GM04504 (cell line): ENCODE measurements at places on chromosomes 1 and 21.

DNA sequence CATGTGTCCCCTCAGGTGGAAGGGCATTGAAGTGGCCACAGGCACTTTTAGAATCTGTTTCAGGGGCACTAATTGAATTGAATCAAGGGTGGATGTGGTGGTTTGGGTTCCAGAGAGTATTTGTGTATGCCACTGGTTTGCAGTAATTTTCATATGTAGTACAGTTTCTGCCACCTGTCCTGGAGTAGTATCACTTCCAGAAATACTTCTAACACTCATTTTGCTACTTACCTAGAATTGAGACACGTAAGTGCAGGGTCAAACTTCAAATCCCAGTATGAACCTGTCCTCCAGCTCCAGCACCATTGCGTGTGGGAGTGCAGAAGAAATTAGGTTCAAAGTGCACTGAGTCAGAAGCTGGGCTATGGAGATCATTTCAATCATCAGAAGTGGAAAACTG, 26.8 kb downstream of the RSPH1 start:
- no peak for DNase-seq

GRCh38 chr1:209652873-209653401, 712 bp upstream of the LAMB3 start:
- no peak for DNase-seq

- no peak for DNase-seq
These were observed 707 bp upstream of the GPR153 start for GRCh38 chr1:6261615-6261995.

GRCh38 chr21:45505416-45506021, 36.7 kb downstream of the SLC19A1 start:
- DNase-seq: no peak

DNA sequence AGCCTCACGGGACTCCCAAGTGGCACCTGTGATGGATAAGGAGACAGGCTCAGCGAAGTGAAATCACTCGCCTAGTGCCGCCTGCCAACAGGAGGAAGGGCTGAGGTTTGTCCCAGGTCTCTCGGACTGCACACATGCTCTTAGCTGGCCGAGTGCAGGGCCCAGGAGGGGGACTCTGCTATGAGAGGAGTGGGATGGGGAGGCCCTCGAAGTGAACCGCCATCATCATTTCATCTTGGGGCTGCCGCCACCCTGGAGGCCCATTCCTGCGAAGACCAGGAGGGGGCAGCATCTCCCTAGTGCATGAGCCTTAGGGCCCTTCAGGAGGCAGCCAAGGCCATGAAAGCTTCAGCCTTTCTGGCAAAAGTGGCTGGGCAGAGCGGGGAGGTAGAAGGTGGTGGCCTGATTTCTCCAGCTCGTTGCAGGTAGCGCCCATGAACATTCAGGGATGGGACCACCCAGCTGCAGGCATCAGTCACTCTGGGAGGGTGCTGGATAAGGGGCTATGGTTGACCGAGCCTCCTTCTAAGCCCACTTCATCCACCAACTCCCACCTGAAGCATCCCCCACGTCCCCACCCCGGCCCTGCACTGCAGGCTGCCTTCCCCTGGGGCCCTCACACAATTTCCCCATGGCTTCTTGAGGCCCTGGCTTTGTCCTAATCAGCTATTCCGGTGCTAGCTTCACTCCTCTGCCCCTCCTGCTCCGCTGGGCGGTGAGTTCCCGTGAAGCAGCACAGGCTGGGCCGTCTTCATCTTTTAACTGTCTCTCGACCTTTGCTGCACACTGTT, 17.2 kb upstream of the RASSF5 start:
- peak; percentile 35 for DNase-seq

DNA sequence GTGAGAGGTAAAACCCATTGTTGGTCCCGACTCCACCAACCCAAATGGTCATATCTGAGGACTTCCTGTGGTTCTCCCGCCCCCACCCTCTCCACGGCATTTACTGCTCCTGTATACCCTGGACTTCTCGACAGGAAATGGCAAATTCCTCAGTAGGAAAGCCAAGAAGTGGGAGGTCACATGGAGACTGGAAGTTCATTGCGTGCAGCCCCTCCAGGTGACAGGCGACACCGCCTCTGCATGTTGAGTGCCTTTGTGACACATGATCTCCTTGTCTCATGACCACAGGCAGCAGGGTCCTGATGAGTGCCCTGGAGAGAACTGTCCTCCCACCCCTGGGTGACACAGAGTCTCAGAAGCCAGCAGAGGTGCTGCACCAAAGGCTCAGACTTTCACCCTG, 24.2 kb downstream of the ERG start:
- DNase-seq: no peak

- DNase-seq: peak; percentile 3
These were observed 9.4 kb upstream of the FMO3 start for GRCh38 chr1:171081314-171081753.

GRCh38 chr1:5887349-5887970, 104.8 kb downstream of the NPHP4 start:
- no peak for DNase-seq

- DNase-seq: no peak
These were observed 19.2 kb upstream of the PIGK start for GRCh38 chr1:77238462-77238861.

- no peak for DNase-seq
These were observed 610 bp upstream of the HES4 start for GRCh38 chr1:1000357-1001056.

DNA sequence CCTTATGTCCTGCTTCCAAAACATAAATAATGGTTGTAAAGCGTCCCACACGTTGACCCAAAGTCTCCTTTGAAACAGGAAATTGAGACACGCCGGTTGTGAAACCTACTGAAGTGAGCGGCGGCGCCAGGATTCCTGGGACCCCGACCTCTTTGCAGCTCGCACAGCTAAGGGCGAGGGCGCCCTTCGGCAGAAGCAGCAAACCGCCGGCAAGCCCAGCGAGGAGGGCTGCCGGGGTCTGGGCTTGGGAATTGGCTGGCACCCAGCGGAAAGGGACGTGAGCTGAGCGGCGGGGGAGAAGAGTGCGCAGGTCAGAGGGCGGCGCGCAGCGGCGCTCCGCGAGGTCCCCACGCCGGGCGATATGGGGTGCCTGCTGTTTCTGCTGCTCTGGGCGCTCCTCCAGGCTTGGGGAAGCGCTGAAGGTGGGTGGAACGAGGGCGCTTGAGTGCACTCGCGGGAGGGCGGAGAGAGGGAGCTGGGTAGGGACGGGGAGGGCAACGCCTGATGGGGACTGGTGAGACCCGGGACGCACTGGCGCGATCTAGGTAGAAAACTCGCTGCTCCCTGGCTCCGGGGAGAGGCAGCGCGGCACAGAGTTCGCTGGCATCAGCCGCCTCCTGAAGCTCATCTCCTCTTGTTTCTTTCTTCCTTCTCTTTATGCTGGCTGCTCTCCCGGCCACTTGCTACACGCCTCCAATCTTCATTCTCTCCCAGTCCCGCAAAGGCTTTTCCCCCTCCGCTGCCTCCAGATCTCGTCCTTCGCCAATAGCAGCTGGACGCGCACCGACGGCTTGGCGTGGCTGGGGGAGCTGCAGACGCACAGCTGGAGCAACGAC, at the start of gene CD1D:
Gene CD1D, plus strand, starts transcription at position 155 of the 836 bp plus-strand sequence. Its CDS starts 207 bp downstream, at position 362.
- DNase-seq: no peak

DNA sequence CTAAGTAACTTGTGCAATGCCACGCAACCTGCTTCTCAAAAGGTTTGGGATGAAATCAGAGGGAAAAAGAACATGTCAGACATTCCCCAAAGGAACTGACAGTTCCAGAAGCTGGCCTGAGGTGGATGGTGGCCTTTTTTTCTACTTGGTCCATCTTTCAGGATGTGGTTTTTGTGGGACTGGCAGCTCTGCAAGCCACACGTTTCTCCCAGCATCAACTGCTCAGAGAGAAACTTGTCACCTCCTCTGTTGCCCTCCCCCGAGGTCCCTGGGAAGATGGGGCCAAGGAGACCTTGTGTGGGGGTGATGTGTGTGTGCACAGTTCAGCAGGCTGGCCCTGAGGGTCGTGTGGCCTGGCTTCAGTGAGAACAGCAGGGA, 2.5 kb upstream of the DHRS3 start:
- DNase-seq: no peak

GRCh38 chr1:115295904-115296696, 41.9 kb downstream of the NGF start:
- no peak for DNase-seq

GRCh38 chr21:26826801-26827200, 18.4 kb downstream of the ADAMTS1 start:
- no peak for DNase-seq

GRCh38 chr1:212284332-212284743, 872 bp upstream of the PPP2R5A start:
- DNase-seq: no peak

GRCh38 chr1:111742938-111743549, 3.8 kb upstream of the INKA2 start:
- no peak for DNase-seq

DNA sequence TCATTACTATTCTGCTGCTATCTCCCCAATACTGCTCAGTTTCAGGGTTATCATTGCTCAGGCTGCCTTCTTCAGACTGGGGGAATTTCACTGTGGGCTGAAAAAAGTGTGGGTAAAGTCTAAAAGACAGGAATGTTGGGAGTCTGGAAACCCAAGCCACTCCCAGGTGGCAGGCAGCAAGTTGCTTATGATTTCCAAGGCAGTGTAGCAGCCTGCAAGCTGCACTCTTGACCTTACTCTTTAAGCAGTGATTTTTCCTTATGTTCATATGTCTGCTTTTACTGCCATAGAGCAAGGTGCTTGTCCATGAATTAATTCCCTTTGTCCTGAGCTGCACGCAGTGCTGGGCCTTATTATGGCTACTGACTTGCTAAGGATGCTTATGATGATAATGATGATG, 53.1 kb downstream of the PHC2 start:
- no peak for DNase-seq

- DNase-seq: no peak
These were observed 8.8 kb downstream of the GPATCH2 start for GRCh38 chr1:217622042-217622441.

GRCh38 chr1:54234284-54234683, 34.3 kb downstream of the MRPL37 start:
- DNase-seq: no peak

DNA sequence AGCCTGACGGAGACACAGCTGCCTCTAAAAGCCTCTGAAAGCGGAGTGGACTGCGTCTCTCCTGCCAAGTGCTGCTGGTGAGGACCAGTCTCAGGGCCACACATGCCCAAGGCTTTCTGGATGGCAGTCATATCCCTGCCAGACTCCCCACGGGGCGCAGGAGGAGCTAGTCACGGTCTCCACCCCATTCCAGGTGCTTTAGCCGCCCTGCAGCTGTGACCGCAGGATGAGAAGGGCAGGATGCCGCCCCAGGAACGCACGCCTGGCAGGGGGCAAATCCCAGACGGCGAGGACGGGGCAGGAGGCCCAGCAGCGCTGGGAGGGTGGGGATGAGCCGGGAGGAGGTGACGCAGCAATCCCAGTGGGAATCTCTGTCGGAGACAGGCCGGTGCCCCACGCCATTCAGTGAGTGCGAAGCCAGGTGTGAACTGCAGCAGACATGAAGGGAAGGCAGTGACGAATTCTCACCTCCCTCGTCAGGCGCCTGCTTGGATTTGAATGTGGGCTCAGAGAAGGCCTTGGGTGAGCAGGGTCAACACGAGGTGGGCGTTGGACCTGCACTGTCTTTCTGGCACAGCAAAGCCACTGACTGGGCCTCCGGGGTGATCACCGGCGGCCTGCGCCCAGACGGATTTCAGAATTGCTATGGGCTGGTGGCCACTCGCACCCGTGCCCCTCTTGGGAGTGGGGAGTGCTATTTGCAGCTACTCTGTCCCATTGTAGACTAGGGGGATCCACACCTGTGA, 38.5 kb upstream of the SLC19A1 start:
- DNase-seq: no peak

DNA sequence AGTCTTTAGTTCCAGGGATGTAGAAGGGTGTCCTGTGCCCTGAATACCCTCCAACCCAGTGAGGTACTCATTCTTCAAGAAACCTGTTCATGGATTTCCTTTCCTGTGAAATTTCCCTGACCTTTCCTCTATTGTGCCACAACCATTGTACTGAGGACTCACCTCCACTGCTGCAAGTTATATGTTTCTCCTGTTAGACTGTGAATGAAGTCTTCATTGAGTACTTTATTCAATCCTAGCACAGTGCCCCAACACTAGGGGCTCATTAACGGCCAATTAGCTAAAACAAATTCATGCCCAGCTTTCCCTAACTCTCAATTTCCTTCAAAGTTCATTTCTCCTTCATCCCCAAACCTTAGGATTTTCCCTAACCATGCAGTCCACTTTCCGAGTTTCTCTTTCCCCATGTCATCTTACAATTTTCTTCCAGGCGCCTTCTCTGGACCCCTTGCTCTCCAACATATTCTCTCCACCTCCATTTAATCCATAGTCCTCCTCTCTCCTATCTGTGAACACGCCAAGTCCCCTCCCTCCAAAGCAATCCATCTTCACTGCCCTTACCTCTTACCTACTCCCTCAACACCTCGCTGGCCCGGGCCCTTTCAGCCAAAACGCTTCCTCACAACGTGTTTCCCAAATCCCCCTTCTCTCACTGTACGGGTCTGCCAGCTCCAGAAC, 1.3 kb downstream of the TRIM33 start:
- no peak for DNase-seq

- no peak for DNase-seq
These were observed 21.4 kb downstream of the SPSB1 start for GRCh38 chr1:9314111-9314510.

GRCh38 chr1:64917328-64917861, 49.0 kb downstream of the JAK1 start:
- peak; percentile 98 for DNase-seq

DNA sequence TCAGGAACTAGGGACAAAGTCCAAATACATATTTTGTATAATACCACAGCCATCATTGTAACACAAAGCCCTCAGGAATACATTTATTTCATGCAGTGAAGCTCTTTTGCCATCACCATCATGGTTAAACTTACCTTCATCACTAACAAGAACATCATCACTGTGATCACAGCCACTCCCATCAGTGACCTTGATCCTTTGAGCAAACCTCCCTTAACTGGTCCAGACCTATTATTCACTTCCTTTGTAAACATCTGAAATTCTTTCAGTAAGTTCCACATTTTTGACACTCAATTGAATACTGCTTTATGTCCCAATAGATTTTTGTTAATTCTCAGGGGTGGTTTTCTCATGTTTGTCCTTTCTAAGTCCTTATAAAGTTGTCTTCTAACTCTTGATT, 16.2 kb upstream of the KPRP start:
- DNase-seq: no peak

DNA sequence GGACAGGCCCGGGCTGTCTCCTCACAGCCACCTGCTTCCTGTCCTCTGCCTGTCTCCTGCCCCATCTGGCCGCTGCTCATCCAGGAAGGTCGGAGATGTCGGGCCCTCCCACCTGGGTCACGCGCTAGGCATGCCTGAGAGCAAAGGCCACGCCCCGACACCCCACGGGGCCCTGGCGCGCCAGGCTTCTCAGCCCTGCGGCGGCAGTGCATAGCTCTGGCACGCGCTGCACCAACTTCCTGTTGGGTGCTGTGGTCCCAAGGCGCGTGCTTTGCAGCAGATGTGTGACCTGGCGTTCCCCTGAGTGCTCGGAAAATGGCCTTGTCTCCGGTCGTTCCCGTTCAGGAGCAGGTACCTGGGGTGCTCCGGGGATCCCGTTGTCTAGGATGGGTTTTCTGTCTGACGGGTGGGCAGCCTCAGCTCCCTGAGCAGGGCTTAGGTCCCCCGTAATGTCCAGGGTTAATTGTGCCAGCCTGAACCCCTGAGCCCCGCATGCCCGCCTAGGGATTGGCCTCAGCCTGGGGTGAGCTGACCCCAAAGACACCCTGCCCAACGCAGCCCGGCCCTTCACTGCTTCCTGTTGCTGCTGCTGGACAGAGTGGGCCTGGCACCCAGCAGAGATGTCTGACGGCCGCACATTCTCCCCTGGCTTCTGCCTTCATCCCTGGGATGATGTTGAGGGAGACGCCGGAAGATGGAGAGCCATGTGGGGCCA, 19.4 kb upstream of the KCNAB2 start:
- DNase-seq: peak; percentile 51

GRCh38 chr1:178877896-178878295, 7.0 kb upstream of the ANGPTL1 start:
- no peak for DNase-seq
